ENCODE measurements at places on chromosomes 4 and X.

- DNase-seq = no peak
Observed at GRCh38 chr4:185437809-185438208, 12.0 kb upstream of the UFSP2 start.

GRCh38 chr4:72312032-72312650 lies 256.9 kb downstream of the ADAMTS3 start:
- no peak for DNase-seq

DNA sequence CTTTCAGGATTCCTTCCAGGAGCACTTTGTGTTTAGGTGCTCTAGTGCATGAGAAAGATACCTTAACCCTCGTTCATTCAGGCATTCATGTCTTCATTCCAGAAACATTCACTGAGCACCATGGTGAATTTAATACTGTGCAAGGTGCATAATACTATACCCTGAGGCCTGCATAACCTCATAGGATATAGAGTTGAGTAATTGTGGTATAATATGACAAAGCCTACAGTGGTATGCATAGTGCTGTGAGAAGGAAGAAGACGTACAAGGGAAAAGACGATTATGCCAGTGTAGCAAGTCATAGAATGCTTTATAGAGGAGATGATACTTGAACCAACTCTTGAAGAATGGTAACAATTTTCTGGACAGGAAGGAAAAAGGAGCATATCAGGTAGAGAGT lies 34.3 kb downstream of the MTM1 start:
- no peak for DNase-seq

GRCh38 chrX:106401965-106402559 lies 209.7 kb upstream of the RADX start:
- DNase-seq = no peak

DNA sequence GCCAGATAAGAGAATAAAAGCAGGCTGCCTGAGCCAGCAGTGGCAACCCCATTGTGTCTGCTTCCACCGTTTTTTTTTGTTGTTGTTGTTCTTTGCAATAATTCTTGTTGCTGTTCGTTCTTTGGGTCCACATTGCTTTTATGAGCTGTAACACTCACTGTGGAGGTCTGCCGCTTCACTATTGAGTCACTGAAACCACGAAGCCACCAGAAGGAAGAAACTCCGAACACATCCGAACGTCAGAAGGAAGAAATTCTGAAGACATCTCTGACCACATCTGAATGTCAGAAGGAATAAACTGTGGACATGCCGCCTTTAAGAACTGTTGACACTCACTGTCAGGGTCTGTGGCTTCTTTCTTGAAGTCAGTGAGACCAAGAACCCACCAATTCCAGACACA lies 110.5 kb downstream of the PCDH18 start:
- DNase-seq = no peak
